Regular cardiac myocyte (primary cell): ENCODE measurements at places on chromosomes 16 and 17. TPM values are rescaled to one million over a fixed set of nuclear protein-coding genes. Genes with fewer than 3 reads are reported as not detected.

Gene SDR42E2
- not detected in 2 replicates for total RNA-seq

Gene GCGR
- total RNA-seq = not detected in 2 replicates

Gene PNMT
- not detected in 2 replicates for total RNA-seq

Gene PYDC1
- total RNA-seq = not detected in 2 replicates

Gene TNP2
- not detected in 2 replicates for total RNA-seq

Gene MYO1C
- total RNA-seq = 145 and 184 TPM in 2 replicates

Gene TMIGD1
- total RNA-seq = not detected in 2 replicates

Gene AOC2
- total RNA-seq = 0.28 and 0.38 TPM in 2 replicates

Gene TBC1D26
- total RNA-seq = under 0.01 TPM in 1 of 2 replicates, not detected in the other
